ENCODE measurements at places on chromosomes 4 and X.

GRCh38 chr4:39715788-39716187 is 17.9 kb downstream of the UBE2K start:
- DNase-seq = no peak

- DNase-seq = no peak
Measured at GRCh38 chr4:55925241-55925640, 23.5 kb upstream of the CEP135 start.

DNA sequence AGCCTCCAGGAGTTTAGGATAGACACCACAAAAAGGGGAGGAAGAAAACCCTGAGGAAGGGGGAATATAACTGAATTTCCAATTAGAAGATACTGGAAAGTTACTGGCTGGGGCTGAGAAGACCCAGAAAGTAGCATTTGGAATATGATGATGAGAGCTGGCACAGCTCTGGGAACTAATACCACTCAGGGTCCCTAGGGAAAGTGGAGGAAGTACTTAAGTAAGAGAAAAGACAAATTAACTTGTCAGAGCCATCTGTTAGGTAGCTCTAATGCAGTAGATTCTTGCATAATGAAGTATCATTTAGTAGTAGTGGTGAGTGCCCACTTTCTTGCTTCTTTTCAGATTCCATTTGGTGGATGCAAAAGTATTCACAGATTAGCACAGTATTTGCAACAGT is 90.8 kb upstream of the TSPAN5 start:
- no peak for DNase-seq

GRCh38 chr4:183843248-183843671 is 61.8 kb upstream of the STOX2 start:
- DNase-seq = no peak

- DNase-seq = peak; percentile 64
Measured at GRCh38 chr4:38163216-38164006, 203.2 kb downstream of the PTTG2 start.

GRCh38 chr4:7460566-7460965 is 25.8 kb upstream of the PSAPL1 start:
- peak; percentile 32 for DNase-seq

- DNase-seq = no peak
Measured at GRCh38 chr4:97759785-97760184, 383.5 kb downstream of the STPG2 start.
